Stimulated activated CD8-positive, alpha-beta memory T cell treated with anti-CD3 and anti-CD28 coated beads, Interleukin-7, amount 100 ng/mL, for 48 hours (primary cell): ENCODE measurements at places on chromosomes 3 and 15.

GRCh38 chr3:140206196-140207040 is 271.4 kb downstream of the CLSTN2 start:
- no peak for DNase-seq

DNA sequence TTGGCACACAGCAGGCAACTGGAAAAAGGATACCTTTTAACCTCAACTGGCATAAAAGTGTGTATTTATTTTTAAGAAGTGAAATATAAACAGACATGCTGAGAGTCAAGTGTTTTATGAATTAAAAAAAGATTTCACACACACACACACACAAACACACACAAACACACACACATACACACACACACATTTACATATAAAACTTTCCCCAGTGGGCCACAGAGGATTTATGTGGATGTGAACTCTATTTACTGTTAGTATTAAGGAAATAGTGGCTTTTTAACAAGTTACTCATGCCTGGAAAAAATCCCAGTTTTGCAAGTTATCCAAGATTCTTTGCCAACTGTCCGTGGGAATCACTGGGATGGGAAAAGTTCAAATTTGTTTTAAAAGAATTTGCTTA is 725.9 kb upstream of the NR2F2 start:
- DNase-seq = no peak

- DNase-seq = no peak
Observed at GRCh38 chr3:151949706-151950105, 76.3 kb downstream of the SUCNR1 start.

DNA sequence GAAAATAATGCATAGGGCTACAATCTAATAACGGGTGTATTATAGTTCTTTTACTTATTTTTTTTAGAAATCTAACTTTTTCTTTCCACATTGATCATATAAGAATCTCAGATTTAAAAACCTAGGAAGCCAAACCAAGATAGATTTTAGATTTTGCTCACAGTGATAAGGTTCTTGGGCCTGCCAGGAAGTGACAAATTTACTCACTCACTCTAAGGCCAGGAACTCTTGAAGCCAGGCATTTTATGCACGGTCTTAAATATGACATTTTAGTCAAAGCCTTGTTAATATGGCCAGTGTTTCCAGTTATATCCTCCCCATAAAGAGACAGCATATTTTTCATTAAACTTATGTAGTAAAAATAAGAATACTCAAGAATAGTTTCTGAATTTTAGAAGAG is 271.4 kb downstream of the SQOR start:
- no peak for DNase-seq

- no peak for DNase-seq
Observed at GRCh38 chr15:71781179-71781964, 29.0 kb upstream of the NR2E3 start.

DNA sequence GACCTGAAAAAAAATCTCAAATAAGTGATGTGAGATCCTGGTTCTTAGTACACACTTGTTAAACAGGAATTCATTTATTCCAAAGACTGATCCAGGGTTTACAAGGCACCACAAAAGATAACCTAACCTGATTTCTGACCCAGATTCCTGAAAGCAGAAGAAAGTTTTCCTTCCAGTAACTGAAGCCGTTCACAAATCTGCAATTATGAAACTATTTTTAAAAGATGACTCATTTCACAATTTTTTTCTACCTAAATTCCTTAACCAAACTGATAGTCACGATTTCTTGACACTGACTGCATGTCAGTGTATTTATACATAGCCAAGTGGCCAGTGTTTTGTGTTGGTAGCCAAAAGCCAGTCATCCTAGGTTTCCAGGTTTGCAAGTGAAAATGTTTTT is 17.1 kb downstream of the SLC9A9 start:
- DNase-seq = no peak
